Renal cortical epithelial cell (primary cell): ENCODE measurements at places on chromosomes 7 and 10. TPM values are rescaled to one million over a fixed set of nuclear protein-coding genes. Genes with fewer than 3 reads are reported as not detected.

DNA sequence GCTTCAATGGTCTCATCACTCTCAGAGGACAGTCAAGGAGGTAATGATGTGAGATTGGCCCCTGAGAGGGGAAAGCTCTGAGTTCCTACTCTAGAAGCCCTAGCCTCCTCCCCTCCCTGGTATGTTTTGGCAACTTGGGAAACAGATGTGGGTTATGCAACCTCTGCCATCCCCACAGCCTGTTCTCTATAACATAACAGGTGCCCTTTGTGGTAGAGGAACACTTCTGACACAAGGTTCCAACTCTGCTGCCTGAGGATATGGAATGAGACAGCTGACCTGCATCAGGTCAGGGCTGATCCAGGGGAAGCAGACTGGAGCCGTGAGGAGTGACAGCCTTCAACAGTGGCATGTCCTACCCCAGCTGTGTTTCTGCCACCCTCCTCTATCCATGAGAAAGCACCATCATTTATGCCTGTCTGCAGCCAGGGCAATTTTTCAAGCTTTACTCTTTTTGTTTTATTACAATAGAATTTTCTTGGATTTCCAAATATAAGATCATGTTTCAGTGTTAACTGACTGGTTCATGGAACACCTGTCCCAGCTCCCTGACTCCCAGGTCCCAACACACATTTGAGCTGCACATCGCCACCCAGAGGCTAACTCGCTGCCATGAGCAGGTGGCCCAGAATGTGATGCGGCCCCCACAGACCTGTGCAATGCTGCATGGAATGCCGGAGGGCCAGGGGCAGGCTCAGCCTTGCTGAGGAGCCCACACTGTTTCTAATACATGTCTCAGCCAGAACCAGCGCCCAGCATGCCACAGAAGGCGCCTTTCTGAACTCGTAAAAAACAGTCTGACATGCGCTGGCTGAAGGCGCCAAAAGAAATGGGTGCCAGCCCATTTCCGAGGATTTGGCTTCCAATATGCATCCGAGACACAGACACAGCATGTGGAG, 124.8 kb upstream of the CHST15 start:
- DNase-seq, result no peak

CACNA2D1 gene
- 14.2 and 15.0 TPM in 2 replicates for total RNA-seq

DNA sequence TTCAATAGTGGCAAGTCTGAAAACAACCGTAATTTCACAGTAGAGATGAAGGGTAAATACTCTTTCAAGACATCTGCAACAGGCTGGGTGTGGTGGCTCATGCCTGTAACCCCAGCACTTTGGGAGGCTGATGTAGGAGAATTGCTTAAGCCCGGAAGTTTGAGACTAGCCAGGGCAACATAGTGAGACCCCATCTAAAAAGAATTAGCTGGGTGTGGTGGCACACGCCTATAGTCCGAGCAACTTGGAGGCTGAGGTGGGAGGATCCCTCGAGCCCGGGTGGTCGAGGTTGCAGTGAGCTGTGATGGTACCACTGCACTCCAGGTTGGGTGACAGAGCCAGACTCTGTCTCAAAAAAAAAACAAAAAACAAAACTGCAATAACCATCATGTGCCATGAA, 71.8 kb downstream of the PFKFB3 start:
- no peak for DNase-seq

DNA sequence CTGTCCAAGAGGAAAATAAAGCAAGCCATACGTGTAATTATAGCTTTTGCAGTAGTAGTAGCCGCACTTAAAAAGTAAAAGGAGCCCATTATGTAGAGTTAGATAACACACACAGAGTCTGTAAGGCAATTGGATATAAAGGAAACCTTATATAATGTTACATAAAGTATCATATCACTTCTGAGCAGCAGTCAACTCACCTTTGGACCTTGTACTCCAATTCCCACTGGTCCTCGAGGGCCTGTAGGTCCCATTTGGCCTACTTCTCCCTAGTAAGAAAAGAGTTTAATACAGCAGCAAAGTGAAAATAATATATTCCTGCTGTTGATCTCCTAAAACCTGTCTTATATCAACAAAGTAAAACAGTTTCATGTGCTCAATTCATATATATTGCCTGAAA, 83.6 kb downstream of the COL28A1 start:
- no peak for DNase-seq

DNA sequence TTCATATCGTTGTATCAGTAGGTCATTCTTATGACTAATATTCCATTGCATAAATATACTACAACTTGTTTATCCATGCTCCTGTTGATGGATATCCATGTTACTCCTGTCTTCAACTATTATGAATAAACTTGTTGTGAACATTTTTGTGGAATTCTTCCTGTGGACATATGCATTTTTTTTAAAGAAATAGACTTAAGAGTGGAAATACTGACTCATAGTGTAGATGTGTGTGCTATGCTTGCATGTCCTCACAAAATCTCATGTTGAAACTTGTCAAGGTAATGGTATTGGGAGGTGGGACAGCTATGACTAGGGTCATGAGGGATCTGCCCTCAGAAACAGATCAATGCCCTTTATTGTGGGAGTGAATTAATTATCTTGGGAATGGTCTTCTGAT, 240.5 kb upstream of the PRSS58 start:
- no peak for DNase-seq
